ENCODE measurements at places on chromosomes 13 and 19. TPM values are rescaled to one million over a fixed set of nuclear protein-coding genes. Genes with fewer than 3 reads are reported as not detected.

Gene SMARCA4
- total RNA-seq = 89.5 TPM

Gene KMT5C
- 21.7 TPM for total RNA-seq

Gene FFAR1
- not detected for total RNA-seq

Gene OR10H2
- not detected for total RNA-seq

Gene DNAJC15
- 2.3 TPM for total RNA-seq
